ENCODE measurements at places on chromosomes 12 and 14. TPM values are rescaled to one million over a fixed set of nuclear protein-coding genes. Genes with fewer than 3 reads are reported as not detected.
A peak's percentile ranks its signal among the peaks of the same experiment; 100 is the strongest.

DNA sequence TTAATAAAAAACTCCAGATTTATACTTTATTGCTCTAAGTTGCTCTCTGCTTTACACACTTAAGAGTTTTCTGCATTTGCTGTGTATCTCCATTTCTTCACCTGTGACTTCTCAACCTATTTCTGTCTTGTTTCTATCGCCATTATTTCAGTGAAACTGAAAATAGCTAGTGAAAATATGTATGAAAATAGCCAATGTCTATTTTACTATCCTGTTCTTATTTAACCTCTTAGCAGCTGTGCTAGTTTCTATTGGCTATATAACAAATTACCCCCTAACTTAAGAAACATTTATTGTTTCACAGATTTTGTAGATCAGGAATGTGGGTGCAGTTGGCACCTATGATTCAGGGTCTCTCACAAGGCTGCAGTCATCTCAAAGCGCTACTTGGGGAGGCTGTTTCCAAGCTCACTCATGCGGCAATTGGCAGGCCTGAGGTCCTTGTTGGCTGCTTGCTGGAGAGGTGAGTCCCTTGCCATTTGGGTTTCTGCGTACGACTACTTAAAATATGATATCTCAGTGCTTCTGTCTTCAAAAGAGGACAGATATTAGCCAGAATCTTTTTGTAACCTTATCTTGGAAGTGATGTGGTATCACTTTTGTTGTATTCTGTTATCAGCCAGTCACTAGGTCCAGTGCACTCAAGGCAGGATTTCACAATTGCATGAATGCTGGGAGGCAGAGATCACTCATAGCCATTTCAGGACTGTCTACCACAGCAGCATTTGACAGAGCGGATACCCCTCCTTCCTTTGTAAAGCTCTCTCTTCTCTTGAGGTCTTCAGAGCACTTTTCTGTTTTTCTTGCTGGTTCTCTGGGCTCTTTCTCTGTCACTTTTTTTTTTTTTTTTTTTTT lies 7.2 kb downstream of the ERC1 start:
- no peak for DNase-seq

Gene SPTB
- polyA plus RNA-seq: 15.4 TPM

- peak; percentile 77 for DNase-seq
Measured at GRCh38 chr14:98200601-98201000, 1071.4 kb downstream of the BCL11B start.

DNA sequence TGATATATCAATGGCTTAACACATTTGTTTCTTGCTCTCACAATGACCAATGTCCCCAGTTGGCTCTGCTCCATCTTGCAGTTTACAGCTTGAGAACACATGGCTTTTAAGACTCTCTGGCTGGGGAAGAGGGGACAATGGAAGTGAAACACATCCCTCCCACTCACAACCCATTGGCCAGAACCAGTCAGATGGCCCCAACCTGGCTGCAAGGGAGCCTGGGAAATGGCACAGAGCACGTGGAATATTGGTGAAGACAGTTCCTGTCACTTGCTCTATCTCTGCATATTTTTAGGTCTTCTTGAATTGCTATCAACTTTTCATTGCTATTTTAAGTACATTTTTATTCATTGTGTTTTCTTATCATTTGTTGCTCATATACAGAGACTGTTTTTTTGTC lies 345.4 kb downstream of the MED13L start:
- DNase-seq: no peak

GRCh38 chr12:49762468-49762847 lies 21.1 kb downstream of the TMBIM6 start:
- DNase-seq: no peak

Gene TMCC3
- 42.9 TPM for polyA plus RNA-seq

Gene MYF6
- 0.15 TPM for polyA plus RNA-seq

Gene ADAMTS20
- 1.2 TPM for polyA plus RNA-seq

Gene TOMM20L
- polyA plus RNA-seq: 2.5 TPM

Gene LRFN5
- 13.4 TPM for polyA plus RNA-seq

Gene PDZRN4
- polyA plus RNA-seq: 6.6 TPM

Gene MYL2
- not detected for polyA plus RNA-seq

Gene TTC6
- polyA plus RNA-seq: 0.75 TPM

Gene CEBPE
- polyA plus RNA-seq: 0.08 TPM

Gene CD4
- polyA plus RNA-seq: 25.5 TPM

Gene GOLGA3
- 33.6 TPM for polyA plus RNA-seq

DNA sequence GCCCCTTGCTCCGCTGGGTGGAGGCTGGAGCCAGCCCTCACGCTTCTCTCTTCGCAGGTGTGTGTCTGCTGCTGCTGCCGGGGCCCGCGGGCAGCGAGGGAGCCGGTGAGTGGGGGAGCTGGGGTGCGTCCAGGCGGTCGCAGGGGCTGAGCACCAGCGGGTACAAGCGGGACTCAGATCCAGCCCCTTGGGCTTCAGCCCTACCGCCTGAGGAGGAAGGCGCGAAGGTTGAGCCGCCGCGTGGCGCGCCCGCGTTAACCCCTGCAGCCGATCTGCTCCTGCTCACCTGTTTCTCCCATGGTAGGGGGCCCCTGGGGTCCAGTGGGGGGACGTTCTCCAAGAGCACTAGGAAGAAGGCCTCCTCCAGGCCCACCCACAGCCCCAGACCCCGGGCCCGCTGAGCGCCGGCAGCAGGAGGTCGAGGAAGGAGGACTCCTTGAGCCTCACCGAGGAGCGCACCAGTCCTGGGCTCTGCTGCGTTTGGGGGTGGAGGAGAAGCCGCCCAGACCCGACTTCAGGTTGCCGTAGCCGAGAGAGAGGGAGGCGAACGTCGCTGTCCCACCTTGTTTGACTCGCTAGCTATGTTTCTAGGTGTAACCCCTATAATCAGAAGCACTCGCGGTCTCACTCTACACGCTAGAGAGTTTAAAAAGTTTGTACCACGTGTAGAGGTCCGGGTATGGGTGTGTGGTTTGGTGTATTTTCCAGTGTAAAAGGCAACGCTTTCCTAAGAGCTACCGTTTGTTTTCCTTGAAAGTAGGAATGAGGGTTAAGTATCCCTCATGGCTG lies 834 bp downstream of the COCH start:
- peak; percentile 13 for DNase-seq

- DNase-seq: no peak
Measured at GRCh38 chr12:122610911-122611310, 83.9 kb downstream of the KNTC1 start.

Gene ZBTB39
- polyA plus RNA-seq: 13.4 TPM

GRCh38 chr14:94945615-94946014 lies 175.7 kb upstream of the GSC start:
- DNase-seq: no peak

Gene TAS2R42
- not detected for polyA plus RNA-seq

- DNase-seq: no peak
Measured at GRCh38 chr12:76830436-76830835, 48.4 kb downstream of the CSRP2 start.

DNA sequence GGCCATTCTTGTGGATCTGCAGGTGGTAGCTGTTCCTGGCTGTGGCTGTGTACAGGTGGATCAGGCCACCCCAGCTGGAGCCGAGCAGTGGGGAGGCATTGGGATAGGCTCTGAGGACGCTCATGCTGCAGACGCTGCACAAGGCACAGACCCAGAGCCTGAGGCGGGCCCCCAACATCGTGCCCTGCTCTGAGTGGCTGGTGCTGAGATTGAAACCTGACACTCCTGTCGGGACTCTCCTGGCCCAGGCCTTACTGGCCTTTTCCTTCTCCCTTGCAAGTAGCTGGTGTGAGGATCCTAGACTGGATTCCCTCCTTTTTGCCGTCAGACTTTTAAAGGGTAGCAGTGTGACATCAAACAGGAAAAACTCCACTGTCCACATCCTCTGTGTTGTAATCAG lies at the start of gene FGF23:
Gene FGF23 (minus strand): TSS at position 308 of the 400 bp plus-strand sequence. CDS start 130 bp downstream, at position 178.
- peak; percentile 57 for DNase-seq

GRCh38 chr12:67394550-67394949 lies 125.4 kb downstream of the CAND1 start:
- no peak for DNase-seq

Gene KRT82
- not detected for polyA plus RNA-seq

Gene ASPG
- polyA plus RNA-seq: 12.3 TPM

Gene ATG14
- 31.1 TPM for polyA plus RNA-seq

GRCh38 chr12:92362785-92363184 lies 217.1 kb upstream of the BTG1 start:
- DNase-seq: no peak

GRCh38 chr12:101327051-101327450 lies 47.1 kb downstream of the UTP20 start:
- no peak for DNase-seq

Gene SDSL
- polyA plus RNA-seq: 9.0 TPM

DNA sequence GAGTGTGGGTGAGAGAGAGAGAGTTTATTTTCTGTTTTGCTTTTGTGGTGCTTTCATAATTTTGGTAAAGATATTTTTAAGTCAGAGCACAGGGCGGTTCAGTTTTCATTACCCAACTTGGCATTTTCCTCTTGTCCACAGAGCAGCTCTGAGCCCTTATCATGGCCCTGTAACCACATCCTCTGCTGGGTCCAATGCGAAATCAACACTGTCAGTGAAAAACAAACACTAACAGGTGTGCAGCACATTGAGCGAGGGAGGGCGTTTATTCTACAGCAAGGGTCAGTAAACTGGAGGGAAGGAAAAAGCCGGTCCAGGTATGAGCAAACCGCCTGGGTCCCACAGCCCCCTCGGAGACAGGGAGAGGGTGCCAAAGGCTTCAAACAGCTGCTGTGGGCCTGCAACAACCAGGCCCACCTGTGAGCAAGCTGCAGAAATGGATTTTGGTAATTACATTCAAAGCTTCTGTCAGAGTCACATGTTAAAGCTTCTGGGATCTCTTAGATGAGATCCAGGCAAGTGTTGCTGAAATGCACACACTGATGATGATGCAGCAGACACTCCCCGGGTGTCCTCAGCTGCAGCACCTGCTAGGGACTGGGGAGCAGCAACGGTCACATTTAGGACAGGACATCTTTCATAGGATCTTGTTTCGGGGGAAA lies 132.7 kb upstream of the DYRK2 start:
- no peak for DNase-seq

- no peak for DNase-seq
Measured at GRCh38 chr12:42790761-42791151, 201.2 kb upstream of the PRICKLE1 start.

DNA sequence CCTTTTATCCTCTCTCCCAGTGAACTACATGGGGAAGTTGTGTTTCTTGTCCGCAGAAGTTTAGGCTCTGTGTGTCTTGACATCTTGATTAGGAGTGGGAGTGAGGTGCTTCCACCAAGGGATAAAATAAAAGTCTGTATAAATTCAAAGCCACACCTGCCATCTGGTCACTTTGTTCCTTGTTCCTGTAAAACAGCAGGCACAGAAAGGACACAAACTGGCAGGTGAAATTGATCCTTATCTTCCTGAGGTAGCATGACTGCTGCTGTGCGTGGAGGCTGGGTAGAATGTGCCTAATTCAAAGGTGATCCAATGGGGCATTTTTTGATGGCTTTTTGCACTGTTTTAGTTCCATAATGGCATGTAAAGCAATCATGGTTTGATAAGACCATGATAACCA lies 104.3 kb upstream of the KITLG start:
- DNase-seq: no peak

- DNase-seq: no peak
Measured at GRCh38 chr12:6364044-6364374, 11.4 kb downstream of the SCNN1A start.

- DNase-seq: no peak
Measured at GRCh38 chr12:44224399-44225148, 388.7 kb downstream of the TMEM117 start.

Gene RNASE12
- not detected for polyA plus RNA-seq

Gene SLC4A8
- polyA plus RNA-seq: 6.2 TPM

DNA sequence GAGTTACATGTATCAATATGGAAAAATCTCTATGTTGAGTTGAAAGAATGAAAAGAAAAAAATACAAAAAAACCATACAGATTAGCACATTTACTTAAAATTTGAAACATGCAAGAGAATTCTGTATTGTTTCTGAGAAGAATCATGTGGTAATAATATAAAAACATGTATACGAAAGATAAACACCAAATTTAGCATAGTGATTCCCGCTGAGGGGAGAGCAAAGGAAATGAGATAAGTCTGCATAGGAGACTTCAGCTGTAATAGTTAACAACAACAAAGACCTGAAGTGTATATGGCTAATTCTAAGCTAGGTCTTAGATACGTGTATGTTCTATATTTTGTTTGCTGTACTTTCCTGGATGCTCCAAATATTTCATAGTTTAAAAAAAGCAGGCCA lies 46.5 kb downstream of the FNTB start:
- DNase-seq: no peak

DNA sequence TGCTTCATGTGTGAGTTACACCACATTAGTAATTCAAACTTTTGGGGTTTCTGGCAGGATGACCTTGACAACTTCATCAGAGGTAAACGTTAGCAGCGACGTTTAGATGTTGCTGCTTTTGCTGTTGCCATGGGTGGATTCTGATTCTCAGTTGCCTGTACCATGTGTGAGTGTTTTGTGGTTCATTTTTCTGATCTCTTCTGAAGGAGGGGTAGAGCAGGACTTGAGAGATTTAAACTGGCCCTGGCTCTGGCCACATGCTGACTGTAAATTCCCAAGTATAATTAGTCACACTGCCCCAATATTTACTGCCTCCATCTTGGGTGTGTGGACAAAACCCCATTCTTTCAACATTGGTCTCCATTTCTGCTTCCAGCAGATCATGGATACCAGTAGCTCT lies 110.4 kb downstream of the ETV6 start:
- no peak for DNase-seq

DNA sequence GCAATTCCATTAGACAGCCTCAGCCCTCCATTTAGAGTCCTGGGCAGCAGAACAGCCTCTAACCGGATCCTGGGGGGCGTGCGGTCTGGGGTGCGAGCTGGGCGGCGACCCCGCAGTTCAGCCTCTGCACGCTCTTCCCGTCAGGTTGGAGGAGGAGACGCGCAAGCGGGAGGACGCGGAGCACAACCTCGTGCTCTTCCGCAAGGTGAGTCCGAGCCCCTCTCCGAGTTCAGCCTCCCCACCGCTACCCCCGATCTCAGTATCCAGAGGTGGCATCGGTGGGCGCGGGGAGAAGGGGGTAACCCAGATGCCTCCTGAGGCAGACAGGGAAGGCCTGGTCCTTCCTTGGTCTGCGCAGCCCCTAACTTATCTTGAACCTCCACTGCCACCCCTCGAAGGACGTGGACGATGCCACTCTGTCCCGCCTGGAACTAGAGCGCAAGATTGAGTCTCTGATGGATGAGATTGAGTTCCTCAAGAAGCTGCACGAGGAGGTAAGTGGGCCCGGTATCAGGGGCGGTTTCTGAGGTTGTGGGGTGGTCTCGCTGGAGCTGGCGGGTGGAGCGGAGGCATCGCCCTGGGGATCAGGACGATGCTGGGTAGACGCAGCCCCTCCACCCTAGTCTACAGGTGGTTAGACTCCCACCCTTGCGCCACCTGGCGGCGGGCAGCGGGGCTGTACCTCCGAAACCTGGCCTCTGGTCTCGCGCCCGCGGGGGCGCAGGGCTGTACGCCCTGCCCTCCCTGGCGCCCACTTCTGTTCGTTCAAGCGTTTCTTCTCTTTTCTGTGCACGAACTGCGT lies 1.3 kb downstream of the PRPH start:
- DNase-seq: no peak

Gene PTCSC3
- 0.67 TPM for polyA plus RNA-seq

- no peak for DNase-seq
Measured at GRCh38 chr14:106185837-106186233, 659.5 kb downstream of the TMEM121 start.

Measured in left kidney (tissue), 8 donors.